ENCODE measurements at places on chromosomes 16 and 17.

GRCh38 chr17:2222301-2222700 lies 81.3 kb downstream of the SMG6 start:
- DNase-seq, result no peak

DNA sequence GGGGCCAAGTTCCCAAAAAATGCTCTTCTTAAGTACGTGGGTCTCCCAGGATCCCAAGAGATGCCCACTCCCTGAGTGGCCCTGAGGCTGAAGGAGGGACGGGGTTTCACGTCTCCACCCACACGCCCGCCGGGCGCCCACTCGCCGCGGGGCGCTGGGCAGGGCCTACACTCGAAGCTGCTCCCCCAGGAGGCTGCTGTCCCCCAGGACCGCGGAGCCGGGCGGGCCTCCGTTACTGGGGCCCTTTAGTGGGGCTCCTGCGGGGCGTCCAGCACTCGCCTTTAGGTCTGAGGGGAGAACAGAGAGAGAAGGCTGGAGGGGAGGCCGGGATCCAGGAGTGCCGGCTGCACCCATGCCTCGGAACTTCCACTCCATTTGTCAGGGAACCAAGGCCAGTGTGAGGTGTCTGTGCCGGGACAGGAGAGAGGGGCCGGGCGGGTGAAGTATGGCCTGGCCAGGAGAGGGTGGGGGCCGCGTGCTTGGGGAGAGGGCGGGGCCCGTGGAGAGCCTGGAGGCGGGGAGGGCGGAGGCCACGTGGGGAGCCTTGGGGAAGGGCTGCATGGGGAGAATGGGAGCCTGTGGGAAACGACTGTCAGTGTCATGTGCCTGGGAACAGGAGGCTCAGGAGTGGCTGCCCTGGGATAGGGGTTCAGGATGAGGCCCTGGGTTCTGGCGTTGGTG lies 18.8 kb downstream of the NUBP1 start:
- DNase-seq, result no peak

- DNase-seq, result no peak
Observed at GRCh38 chr16:24778671-24779070, 49.2 kb downstream of the TNRC6A start.

DNA sequence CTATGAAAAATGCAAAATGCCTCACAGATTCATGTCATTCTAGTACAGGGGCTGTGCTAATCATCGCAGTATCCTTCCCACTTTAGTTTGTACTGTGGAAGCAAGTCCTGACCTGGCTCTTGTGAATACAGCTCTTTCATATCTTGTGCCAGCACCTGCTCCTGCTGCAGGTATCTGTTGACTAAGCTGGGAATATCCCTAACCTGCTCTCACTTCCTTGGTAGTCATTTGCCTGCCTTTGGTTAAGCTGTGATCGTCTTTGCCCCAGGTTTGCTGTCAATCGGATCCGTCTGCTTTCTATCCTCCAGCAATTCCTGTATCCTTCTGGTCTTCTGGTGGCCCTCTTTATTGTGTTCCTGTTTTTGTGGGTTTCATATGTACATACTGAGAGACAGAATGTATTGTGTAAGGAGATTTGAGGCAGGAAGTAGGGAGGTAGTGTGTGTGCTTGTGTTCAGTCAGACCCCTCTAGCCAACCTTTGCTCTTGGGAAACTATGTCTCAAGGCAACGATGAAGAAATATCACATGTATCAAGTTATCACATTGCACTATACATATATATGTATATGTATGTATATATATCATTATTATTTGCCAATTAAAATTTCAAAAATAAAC lies 7.7 kb upstream of the GINS3 start:
- no peak for DNase-seq

- DNase-seq, result no peak
Observed at GRCh38 chr16:9112166-9112843, 20.9 kb downstream of the HAPSTR1 start.

DNA sequence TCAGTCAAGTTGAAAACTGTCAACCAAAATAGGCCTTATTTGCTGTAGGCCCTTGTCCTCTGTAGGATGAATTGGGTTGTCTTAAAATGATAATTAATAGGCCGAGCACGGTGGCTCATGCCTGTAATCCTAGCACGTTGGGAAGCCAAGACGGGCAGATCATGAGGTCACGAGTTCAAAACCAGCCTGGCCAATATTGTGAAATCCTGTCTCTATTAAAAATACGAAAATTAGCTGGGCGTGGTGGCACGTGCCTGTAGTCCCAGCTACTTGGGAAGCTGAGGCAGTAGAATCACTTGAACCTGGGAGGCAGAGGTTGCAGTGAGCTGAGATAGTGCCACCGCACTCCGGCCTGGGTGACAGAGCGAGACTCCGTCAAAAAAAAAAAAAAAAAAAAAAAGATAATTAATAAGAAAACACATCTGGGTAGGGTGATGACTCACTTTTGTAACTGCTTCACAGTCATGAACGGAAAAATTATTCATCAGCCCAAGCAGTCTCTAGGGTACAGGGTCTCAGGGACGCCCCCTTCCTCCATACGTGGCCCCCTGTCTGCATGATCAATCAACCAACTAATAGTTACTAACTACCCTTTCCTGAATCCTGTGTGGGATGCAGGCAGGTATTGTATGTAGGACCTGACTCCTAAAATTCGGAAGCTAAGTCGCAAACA lies 137.0 kb upstream of the RCVRN start:
- DNase-seq, result no peak

GRCh38 chr16:72908362-72909167 lies 139.4 kb downstream of the ZFHX3 start:
- DNase-seq, result no peak

GRCh38 chr17:41521574-41522261 lies 3.0 kb upstream of the KRT15 start:
- DNase-seq, result no peak

GRCh38 chr16:2092256-2092620 lies 43.5 kb downstream of the PKD1 start:
- DNase-seq, result no peak

- DNase-seq, result no peak
Observed at GRCh38 chr16:65185241-65185778, 63.4 kb upstream of the CDH11 start.

- no peak for DNase-seq
Observed at GRCh38 chr16:49486400-49486799, 112.8 kb downstream of the C16orf78 start.

DNA sequence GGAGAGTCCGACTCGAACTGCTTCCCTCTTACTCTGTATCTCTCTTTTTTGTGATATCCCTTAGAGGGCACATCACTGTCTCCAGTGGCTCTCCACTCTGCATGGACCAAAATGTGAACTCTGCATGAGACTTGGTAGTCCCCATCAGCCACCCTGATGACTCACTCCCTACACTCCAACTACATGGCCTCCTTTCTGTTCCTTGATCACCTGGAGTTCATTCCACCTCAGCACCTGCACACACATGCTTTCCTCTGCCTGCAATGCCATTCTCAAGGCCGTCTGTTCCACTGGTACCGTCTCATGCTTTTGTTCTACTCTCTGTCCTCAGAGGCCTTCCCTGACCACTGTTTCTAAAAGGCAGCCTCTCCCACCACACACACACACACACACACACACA lies 109.3 kb downstream of the DNAH9 start:
- DNase-seq, result no peak

Data from stimulated activated CD8-positive, alpha-beta memory T cell treated with anti-CD3 and anti-CD28 coated beads, Interleukin-7, amount 100 ng/mL, for 48 hours (primary cell).